GF-D8 (cell line): ENCODE measurements at places on chromosomes 2 and 18.

- no peak for DNase-seq
Observed at GRCh38 chr2:206727287-206727686, 9.1 kb upstream of the DYTN start.

DNA sequence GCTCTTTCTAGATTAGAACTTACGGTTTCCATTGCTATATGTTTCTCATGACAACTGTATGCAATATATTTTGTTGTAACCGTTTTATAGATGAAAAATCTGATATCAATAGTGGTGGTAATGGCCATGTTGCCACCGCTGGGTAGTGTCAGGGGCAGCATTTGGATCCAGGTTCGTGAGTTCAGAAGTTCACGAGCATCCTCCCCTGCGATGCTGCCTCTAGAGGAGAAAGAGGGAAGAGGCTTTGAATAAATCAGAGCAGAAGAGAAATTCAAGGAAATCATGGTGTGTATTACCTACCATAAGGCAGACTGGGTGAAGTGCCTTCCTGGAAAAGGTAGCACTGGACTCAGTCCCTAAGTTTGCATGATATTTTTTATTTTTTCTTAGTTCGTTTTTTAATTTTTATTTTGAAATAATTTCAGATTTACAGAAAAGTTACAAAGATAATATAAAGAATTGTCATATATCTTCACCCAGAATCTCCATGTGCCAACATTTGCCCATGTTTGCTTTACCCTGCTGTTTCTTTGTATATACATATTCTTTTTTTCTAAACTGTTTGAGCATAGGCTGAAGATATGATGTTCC is 3.3 kb upstream of the ZBTB7C start:
- DNase-seq = no peak

- no peak for DNase-seq
Observed at GRCh38 chr2:71778936-71779773, 325.8 kb downstream of the DYSF start.

DNA sequence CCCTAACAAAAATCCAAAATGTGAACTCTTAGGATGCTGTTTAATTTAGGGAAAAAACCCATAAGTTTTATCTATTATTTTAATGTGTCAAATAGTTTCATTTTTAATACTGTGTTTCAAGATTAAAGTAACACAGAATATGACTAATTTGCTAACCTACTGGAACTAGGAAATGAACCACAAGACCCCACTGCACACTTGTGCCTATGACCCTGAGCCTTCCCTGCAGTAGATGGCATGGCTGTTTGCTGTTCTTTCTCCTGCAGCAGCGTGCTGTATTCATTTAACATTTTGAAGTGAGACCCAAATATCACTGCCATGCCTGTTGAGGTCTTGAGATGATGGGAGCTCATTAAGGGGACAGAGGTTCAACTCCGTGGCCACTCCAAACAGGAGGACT is 565.2 kb upstream of the NRP2 start:
- DNase-seq = no peak

DNA sequence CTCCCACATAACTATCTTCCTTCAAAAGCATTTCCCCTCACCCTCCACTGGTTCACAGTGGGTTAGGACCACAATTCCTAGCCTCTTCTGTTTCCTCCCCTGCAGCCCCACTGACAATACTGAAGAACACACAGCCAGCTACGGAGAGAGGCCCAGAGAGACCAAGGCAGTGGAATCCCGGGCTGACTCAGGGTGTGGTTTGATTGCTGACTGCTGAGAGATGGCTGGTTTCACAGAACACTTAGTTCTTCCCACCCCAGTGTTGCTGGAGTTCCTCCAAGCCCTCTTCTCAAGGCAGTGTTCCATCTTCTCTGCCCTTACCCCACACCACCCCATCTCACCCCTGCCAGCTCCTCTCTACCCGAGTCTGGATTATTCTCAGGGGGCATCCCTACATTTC is 43.3 kb upstream of the ZFP36L2 start:
- no peak for DNase-seq

- no peak for DNase-seq
Observed at GRCh38 chr2:181408861-181409260, 48.3 kb upstream of the ITGA4 start.

GRCh38 chr18:37420315-37420880 is 145.2 kb downstream of the CELF4 start:
- no peak for DNase-seq

DNA sequence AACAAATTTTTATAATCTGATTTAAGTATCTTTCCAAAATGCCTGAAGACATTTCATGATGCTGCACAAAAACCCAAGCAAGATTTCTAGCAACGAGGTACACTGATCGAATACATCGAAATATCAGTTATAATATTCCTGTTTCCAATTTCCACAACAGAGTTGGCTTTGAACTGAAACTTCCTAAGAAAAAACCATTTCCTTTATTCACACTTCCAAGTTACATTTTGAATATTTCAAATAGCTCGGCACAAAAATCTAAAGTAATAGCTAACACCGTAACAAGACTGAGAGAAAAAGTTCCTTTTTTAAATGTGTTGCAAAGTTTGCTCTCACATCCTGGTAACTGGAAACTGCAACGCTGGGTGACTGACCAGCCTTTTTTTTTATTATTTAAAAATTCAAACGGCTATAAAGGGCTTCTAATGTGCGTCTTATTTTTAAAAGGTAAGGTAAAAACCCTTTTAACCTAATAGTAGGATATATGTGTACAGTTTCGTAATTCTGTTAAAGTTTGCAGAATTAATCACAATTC is 1.7 kb downstream of the HNRNPLL start:
- DNase-seq = no peak

- no peak for DNase-seq
Observed at GRCh38 chr2:137865954-137866540, 98.2 kb upstream of the HNMT start.

GRCh38 chr18:27378431-27379095 is 193.5 kb upstream of the CHST9 start:
- no peak for DNase-seq

DNA sequence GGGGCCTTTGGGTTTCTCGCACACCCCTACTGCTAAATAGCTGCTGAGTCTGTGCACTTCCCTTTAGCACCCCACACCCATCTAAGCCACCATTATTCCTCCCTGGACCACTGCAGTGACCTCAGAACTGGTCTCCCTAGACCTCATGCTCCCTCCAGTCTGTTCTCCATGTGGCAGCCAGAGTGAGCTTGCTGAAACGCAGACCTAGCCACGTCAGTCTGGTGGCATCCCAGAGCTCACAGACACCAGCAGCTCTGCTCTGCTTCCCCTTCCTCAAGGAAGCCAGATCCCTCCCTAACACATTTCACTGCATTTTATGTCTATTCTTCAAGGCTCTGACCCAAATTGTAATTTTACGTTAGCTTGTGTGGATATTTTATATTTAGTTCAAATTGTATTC is 144.4 kb downstream of the DYSF start:
- no peak for DNase-seq

GRCh38 chr2:64859312-64860212 is 129.6 kb upstream of the SLC1A4 start:
- peak; percentile 96 for DNase-seq

DNA sequence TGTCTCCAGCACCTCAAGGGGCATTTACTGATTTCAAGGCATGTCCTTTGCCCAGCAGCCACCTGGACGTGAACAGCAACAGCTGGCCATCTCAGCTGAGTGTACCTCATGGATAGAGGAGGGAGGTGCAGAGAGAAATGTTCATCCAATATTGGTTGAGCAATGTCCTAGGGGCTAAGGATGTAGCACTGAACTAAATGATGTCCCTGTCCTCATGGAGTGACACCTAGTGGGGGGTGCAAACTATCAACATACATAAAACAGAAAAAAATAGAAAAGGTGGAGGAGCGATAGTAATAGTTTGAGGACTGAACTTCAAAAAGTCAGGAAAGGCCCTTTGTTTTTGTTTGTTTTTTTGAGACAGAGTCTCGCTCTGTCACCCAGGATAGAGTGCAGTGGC is 4.8 kb upstream of the UGGT1 start:
- DNase-seq = no peak

DNA sequence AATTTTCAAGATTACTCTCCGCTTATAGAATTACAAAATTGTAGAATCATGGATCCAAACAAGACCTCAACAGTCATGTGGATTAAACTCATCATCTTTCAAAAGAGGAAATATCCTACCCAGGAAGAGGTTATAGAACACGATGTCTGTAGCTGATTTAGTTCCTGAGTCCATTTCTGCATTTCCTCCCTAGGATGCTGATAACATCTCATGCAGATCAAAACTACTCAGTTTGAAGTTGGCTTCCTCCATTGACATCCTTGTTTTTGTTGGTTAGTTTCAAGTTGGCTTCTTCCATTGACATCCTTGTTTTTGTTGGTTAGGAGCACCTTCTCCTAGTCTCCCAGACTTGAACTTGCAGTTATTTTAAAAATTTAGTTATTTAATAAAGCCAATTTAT is 147.5 kb downstream of the PARD3B start:
- no peak for DNase-seq

- no peak for DNase-seq
Observed at GRCh38 chr2:133503323-133503722, 64.9 kb downstream of the NCKAP5 start.

DNA sequence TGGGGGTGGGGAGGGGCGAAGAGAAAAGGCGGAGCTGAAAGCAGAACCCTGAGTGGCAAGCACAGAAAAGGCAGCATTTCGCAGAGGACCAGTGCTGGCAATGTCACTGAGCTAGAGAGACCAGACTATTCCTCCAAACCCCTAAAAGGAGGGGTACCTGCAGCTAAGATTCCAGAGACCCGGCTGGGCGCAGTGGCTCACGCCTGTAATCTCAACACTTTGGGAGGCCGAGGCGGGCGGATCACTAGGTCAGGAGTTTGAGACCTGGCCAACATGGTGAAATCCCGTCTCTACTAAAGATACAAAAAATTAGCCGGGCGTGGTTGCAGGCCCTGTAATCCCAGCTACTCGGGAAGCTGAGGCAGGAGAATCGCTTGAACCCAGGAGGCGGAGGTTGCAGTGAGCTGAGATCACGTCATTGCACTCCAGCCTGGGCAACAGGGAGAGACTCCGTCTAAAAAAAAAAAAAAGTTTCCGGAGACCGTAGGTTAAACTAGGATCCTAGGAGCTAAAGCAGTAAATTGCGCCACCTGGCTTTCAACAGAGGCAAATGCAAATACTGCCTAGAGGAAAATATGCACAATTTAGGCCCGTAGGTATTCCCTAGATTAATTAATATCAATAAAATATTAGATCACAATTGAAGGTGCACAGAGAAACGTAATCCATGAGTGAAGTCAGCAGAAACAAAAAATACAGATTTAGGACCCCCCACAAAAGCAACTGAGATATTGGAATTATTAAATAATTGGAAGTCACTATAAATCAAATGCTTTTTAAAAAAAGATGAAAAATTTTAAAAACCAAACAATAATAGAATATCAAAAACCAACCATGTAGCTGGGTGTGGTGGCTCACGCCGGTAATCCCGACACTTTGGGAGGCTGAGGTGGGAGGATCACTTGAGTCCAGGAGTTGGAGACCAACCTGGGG is 4.9 kb downstream of the UCN start:
- peak; percentile 37 for DNase-seq

GRCh38 chr2:138494265-138494966 is 7.2 kb upstream of the SPOPL start:
- no peak for DNase-seq

DNA sequence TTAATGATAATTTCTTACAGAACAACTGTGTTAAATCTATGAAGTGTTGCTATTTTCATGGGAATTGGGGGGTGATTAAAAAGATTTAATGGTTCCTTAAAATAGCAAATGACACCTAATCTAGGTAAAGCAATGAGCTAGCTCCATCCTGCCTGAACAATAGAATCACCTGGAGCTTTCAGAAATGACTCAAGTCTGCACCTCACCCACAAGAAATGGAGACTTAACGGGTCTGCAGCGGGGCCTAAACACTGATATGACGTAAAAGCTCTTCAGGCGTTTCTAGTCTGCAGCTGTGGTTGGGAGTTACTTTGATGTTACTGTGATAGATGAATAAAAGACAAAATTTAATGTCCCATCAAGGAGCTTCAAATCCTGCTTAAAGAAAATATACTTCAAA is 328.2 kb downstream of the RND3 start:
- no peak for DNase-seq

DNA sequence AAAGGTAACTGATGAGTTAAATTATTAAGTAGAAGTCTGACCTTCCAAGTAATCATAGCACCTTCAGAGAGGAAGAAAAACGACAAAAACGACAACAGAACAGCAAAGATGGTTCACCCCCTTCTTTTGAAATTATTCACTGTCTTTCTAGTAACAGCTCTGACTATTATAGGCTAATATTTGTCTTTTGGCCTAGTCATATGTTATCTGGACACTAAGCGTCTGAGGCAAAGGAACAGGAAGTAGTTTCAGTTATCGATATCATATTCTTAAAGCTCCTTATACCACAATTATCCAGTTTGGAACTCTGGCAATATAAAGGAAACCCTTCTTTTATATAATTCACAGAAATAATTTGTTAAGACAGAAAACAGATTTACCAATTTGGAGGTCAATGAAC is 27.6 kb upstream of the SLC40A1 start:
- no peak for DNase-seq

- DNase-seq = no peak
Observed at GRCh38 chr2:159201360-159202063, 85.0 kb downstream of the WDSUB1 start.

DNA sequence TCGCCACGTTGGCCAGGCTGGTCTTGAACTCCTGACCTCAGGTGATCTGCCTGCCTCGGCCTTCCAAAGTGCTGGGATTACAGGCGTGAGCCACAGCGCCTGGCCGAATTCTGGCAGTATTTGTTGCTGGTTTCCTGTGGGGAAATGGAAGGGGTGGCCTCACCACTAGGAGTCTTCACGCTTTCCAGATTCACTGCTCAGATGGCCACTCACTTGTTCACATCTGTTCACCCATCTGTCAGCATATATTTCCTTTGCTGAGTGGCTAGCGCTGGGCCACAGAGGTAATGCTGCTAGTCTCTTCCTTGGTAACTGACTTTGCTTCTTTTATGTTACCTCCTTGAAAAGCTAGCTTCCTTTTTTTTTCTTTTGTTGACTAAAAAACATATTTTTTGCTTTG is 27.2 kb downstream of the TMEM177 start:
- DNase-seq = no peak

GRCh38 chr2:68937346-68938055 is 15.2 kb downstream of the GKN2 start:
- DNase-seq = no peak

DNA sequence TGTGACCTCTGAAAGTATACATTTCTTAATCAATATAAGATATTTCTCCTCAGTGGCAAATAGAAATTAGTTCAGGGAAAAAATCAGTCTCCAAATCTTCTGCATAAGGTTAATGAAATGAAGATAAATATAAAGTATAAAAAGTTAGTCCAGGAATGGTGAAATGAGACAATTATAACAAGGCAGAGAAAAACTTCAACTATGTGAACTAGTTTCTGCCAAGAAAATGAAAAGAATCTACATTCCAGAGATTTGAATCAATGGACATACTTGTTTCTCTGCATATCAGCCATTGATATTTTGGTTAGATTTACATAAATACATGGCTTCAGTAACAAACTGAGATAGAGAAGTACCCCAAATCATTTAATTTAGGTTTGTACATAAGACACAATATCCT is 249.0 kb downstream of the EXOC6B start:
- DNase-seq = no peak

GRCh38 chr18:199768-200167 is 41.4 kb downstream of the USP14 start:
- no peak for DNase-seq
